HS-5 (cell line): ENCODE measurements at places on chromosomes 6 and 20.

DNA sequence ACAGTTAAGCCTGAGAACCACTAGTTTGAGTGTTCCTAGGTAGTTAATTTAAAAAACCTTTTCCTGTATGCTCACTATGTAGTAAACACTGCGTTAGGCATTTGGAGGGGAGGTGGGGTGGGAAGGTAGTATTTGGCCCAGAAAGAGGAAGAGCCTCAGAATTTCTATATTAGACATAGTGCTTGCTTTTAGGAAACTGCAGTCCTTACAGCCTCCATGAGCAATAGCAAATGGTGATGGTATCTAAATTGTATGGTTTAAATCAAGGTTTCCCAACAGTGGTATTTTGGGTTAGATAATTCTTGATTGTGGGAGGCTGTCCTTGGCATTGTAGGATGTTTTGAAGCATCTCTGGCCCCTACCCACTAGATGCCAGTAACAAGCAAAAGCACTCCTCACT lies 61.5 kb upstream of the RIPOR2 start:
- no peak for DNase-seq

- DNase-seq, result no peak
Measured at GRCh38 chr6:157761331-157761921, 61.6 kb upstream of the SNX9 start.

- DNase-seq, result no peak
Measured at GRCh38 chr6:27426045-27426620, 37.6 kb downstream of the ZNF391 start.

DNA sequence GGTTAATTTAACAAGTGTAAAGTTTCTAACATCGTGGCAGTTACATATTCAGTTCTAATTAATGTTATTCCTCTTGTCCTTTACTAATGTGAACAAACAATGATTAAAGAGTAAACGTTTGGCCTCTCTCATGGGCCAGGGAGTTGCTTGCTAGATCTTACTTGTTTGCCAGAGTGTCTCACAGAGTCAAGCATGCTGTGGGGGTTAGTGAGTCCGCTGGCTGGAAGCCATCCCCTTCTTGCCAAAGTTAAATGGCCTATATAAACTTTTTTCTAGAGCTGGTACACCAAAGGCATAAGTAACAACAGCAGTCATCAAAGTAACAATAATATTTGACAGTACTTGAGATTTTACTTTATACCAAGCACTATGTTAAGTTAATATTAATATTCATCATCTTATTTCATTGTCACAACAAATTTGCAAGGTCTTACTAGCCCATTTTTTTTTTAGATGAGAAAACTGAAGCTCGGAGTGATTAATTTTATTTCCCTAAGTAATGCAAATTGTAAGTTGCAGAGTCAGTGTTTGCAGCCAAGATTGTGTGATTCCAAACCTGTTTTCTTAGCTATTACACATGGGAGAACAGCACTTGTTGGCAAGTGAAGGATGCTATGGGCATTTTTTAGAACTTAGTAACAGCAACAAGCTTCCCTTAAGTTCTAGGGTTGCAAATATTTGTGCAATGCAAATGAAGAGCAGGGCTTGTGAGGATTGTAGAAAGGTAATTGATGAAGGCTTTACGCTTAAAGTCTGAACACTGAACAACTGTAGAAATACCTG lies 224.5 kb downstream of the RFPL4B start:
- DNase-seq, result no peak

DNA sequence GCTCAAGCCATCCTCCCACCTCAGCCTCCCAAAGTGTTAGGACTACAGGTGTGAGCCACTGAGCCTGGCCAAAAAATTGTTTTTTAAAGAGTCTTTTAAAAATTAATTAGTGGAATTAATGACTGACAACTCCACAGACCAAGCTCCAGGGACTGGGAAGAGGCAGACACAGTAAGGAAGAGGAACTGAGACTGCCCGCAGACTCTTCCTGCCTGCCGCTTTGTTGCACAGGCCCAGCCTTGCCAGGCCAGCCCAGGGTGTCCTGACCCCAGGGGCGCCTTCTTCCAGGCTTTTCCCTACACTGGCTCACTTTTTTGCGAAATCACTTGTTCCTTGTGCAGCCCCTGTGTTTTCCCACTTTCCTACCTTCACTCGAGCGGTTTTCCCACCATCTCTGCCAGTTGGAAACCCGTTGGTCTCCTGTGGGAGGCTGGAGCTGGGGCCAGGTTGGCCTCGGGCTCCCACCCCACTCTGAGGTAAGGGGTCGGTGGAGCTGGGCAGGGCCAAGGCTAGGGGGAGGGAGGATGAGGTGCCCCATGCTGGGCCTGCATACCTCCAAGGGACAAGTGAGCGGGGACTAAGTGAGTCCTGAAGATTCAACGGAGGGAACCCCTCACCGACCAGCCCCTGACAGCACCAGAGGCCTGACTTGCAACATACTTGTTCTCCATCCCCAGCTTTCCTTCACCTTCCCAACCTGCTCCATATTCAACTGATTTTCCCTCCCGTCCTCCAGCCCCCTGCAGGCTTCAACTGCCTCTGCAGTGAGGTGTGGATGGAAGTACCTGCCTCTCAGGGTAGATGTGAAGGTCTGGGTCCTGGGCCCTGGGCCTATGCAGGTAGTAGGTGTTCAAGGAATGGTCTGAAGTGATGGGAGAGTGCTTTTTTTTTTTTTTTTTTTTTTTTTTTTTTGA lies 23.5 kb upstream of the SMIM29 start:
- no peak for DNase-seq
